Stimulated activated naive CD4-positive, alpha-beta T cell treated with Interleukin-2 at 50 U/mL for 16 hours (primary cell): ENCODE measurements at places on chromosomes 3 and 15.

DNA sequence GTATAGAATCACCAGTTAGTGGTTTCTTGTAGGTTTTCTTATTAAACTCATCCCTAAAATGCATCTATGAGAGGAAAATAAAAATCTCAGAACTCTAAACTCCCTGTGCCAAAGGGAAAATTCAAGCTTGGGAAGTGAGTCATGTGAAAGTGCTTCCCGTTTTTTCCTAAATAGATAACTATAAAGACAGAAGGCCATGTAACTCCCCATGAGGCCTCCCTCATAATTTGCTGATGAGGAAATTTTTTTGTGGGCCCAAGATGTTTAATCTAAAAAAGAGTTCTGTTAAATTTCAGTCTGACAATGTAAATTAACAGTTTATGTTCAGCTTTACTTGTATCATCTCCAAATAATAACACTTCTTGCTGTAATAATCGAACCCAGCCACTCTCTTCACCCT lies 1273.9 kb downstream of the OTOL1 start:
- no peak for DNase-seq

GRCh38 chr3:133927540-133928066 lies 31.9 kb upstream of the RAB6B start:
- peak; percentile 61 for DNase-seq

GRCh38 chr3:47971081-47971480 lies 45.1 kb downstream of the MAP4 start:
- no peak for DNase-seq

DNA sequence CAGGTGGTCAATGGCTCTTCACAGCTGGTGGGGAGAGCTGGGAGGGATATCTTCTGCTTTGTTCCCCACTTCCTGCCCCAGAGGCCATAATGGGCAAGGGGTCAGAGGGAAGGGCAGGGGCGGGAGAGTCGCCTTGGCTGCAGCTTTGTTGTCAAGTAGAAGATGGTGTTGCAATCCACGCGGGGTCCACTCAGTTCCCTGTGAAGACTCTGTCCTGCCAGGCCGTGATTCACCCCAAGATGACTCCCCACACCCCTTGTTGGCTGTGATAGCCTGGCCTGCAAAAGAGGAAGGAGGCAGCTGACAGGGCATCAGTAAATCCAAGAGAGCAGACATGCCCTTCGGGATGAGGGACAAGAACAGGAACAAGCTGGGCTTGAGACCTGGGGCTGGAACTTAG lies 6.9 kb downstream of the GALNT15 start:
- no peak for DNase-seq

DNA sequence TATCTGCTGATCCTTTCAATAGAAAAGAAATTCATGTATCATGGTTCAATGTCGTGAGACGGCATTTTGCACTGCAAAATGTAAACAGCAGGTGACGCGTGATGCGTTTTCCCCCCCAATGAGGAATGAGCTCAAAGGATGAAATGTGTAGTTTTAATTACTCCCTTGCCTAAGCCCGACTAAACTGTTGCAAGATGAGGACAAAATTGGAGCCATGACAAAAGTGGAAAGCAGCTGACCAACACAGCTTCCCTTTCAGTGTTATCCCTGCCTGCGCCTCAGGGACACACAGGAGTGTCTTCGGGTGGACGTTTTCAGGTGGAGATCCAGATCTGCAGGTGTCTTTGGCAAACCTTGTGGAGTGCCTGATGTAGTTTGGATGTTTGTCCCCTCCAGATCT lies 92.0 kb downstream of the GABRG3 start:
- DNase-seq = no peak

DNA sequence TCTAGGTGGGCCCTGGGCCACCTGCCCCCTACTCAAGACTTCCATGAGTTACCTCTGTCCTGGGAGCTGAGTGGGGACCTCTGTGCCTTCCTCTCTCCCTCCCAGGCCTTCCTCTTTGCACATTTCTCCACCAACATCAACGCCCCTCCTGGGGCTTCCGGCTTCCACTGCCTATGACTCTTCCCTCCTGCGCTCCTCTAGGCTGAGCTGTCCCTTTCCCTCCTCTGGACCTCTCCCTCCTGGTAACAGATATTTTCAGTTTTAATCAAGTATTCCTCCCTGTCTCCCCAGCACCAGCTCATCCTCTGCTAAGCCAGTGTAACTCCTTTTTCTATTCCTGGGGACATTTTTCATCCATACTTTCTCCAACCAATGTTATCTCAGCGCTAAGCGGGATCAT lies 160.4 kb downstream of the RAB11A start:
- no peak for DNase-seq

DNA sequence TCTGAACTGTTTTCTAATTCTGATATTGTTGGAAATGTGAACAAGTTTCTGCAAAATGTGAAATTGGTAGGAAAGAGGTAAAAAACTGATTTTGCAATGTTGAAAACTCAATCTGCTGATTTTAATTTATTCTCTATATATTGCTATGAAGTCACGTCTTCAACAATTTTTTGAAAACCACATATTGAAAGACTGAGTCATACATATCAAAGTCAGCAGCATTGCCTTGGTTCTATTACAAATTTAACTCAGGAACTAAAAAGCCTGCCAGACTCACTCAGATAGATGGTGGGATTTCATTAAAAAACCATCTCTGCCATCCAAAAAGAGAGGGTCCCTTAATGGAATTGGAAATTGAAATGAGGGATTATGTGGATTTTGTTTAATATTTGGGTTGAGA lies 351.4 kb downstream of the CNTN3 start:
- no peak for DNase-seq

DNA sequence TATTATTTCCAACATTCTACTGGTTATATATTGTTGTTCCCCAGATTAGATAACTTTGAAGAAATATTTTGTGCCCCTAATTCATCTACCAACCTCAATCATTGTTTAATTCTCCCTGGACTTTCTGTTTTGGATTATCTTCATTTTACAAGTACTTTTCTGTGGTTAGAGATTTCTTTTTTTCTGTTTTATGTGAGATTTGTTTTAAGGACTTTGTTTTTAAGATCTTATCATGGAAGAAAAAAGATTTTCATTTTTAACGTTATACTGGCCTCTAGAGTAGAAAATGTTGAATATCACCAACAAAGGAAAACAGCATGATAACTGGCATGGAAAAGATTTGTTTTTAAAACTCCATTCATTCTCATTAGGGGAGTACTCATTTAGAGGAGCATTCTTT lies 210.9 kb upstream of the KCNMB2 start:
- DNase-seq = no peak

- DNase-seq = no peak
These were observed 85.3 kb downstream of the VGLL4 start for GRCh38 chr3:11558411-11558903.

DNA sequence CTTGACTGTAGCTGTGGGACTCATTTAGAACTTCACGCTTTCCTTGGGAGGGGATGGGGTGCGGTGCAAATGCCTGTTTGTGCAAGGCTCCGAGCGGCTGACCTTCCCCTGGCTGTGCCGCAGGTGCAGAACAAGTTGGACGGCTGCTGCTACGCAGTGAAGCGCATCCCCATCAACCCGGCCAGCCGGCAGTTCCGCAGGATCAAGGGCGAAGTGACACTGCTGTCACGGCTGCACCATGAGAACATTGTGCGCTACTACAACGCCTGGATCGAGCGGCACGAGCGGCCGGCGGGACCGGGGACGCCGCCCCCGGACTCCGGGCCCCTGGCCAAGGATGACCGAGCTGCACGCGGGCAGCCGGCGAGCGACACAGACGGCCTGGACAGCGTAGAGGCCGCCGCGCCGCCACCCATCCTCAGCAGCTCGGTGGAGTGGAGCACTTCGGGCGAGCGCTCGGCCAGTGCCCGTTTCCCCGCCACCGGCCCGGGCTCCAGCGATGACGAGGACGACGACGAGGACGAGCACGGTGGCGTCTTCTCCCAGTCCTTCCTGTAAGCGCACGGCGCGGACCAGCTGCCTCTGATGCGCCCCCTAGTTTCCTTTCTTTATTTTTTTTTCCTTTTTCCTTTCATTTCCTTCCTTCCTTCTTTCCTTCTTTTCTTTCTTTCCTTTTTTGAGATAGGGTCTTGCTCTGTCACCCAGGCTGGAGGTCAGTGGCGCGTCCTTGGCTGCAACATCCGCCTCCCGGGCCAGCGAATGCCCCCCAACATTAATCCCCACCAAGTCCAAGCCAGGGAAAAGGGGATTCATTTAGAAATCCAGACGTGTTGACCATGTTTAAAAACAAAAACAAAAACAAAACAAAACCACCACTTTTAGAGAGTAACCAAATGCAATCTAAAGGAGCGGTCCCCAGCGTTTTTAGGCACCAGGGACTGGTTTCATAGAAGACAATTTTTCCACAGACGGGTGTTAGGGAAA lies 42.7 kb downstream of the EIF2AK4 start:
- DNase-seq = no peak

GRCh38 chr3:55893045-55893664 lies 406.0 kb upstream of the WNT5A start:
- no peak for DNase-seq

GRCh38 chr15:43285609-43286037 lies 18.9 kb upstream of the TGM5 start:
- DNase-seq = peak; percentile 8

- no peak for DNase-seq
These were observed 71.9 kb upstream of the SLC6A11 start for GRCh38 chr3:10744098-10744465.

DNA sequence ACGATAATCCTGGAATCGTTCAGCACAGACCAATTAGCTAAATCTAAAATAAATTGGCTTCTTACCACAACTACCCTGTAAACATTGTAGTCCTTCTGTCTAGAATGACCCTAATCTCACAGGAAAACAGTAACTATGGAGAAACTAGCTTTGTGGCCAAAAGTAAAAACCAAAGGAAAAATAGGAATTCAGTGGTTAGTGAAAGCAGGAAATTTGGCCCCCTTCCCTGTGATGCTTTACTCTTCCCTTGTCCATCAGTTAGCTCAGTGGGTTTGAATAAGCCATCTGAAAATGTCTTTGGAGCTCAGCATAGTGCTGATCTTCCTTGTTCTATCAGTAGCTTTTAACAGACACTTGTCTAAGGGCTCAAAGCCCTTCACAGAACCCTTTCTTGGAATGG lies 1.6 kb downstream of the NMD3 start:
- DNase-seq = no peak

GRCh38 chr3:100001526-100002270 lies 112.6 kb downstream of the FILIP1L start:
- no peak for DNase-seq

- no peak for DNase-seq
These were observed 72.7 kb upstream of the CHRNA7 start for GRCh38 chr15:31957581-31957980.

- no peak for DNase-seq
These were observed 370.6 kb upstream of the NAALADL2 start for GRCh38 chr3:174488527-174488926.

DNA sequence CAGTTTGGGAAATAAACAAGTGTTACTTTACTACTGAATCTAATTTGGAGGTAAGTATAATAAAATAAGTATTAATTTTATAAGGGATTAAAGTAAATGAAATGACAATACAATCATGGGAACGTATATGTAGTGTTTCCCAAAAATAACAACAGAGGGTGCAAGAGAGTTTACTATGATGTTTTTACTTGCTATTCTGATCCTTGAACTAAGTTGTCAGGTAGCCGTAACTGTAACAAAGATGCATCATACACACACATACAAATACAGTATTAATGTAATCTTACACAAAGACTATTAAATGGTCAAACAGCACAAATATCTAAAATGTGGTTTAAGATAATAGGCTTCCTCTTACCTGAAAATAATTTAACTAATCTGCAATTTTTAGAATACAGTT lies 311.4 kb downstream of the TBC1D5 start:
- no peak for DNase-seq

DNA sequence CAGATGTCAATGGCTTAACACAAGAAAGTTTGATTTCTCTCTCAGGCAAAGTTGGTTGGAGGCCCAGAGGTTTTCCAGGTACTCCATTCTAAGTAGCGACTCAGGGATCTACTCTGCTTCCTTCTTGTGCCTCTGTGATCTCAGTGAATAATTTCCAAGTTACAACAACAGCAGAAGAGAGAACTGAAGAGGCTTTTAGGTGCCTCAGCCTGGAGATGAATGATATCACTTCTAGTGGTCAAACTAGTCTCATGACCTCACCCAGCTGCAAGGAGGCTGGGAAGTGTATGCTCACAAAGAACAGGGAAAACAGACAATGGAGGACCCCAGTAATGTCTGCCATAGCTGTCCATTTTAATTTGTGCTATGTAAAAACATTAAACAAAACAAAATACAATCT lies 4.6 kb upstream of the PRICKLE2 start:
- DNase-seq = no peak

GRCh38 chr3:141305436-141305835 lies 62.9 kb upstream of the ZBTB38 start:
- no peak for DNase-seq

GRCh38 chr15:41408234-41408641 lies 5.9 kb upstream of the NDUFAF1 start:
- DNase-seq = no peak

DNA sequence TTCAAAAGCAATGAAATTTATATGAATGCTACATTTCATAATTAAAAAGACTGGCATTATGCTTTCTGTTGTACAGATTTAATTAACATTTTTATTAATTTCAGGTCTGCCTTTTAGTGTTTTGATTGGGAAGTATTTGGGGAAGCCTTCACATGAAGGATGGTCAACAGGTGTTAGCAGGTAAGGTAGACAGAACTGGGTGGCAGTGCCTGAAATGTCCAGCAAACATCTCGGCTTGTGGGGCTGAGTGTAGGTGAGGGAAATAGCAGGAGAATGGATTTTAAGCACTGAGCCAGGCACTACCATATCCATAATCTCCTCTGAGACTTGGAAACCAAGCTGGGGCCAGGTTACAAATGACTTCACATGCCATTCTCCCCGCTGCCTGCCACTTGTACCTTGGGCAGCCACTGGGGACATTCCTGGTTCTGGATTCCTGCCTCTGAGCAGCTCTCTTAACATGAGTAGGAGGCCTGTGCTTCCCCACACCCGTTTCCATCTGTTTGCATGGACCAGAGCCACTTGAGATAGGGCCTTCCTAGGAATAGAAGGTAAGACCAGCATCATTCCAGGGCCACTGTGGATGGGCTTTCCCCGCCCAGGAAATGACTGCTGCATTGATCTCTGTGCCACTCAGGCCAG lies 125.9 kb upstream of the HES1 start:
- DNase-seq = no peak

- DNase-seq = no peak
These were observed 1071.9 kb downstream of the IGSF11 start for GRCh38 chr3:117962750-117963149.

DNA sequence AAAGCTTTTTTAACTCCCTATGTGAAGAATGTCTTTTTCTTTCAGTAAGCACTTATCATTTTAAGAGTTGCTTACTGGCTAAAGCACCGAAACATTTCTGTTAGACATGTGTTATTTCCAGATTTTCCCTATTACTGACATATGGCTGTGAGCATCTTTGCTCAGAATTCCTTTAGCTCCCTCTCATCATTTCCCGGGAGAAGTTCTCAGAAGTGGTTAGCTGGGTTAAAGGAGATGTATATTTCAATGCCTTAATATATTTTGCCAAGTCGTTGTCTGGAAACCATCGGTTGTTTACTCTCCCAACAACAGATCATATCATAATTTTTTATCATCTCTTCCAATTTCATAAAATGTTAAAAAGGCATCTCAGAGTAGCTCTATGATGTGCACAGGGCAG lies 396.5 kb downstream of the OCA2 start:
- no peak for DNase-seq
